ENCODE measurements at places on chromosomes 2 and 18.

GRCh38 chr2:134131681-134132489, 122.0 kb upstream of the MGAT5 start:
- DNase-seq, result no peak

GRCh38 chr2:240998995-240999791, 775 bp downstream of the SNED1 start:
- DNase-seq, result no peak

DNA sequence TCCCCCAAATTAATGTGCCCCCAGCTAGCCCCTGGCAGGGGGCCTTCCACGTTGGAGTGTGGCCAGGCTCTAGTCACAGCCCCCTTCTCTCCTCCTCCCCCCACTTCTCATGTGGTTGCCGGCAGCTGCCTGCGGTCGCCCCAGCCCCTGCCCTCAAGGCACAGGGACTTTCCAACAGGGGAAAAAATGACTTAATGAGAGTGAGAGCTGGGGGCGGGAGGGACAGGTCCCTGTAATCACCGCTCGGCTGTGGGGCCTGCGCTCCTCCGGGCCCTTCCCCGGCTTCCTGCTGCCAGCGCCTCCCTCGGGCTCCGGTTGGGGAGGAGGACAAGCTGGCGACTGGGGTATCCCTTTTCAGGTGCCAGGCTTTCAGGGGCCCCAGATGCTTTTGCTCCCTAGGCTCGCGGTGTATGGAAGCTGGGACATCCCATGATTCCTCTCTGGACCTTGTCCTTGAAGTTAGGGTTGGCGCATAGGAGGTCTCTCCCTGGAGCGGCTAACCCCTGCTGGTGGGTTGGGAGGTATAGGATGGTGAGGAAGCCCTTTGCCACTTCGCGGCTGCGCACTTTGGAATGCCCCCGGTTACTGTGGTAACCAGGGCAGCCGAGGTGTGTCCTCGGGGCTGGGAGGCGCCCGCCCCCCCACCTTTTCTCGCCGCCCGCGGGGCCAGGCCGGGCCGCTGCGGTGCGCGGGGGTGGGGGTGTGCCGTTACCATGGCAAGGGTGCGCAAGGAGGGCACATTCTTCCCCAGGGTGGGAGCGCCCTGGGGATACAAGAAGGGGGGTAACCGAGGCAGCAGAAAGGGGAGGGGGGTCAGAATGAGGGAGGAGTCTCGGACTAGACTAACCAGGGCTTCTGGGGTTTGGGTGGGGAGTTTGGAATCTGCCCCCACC, 16.1 kb downstream of the WNT10A start:
- peak; percentile 10 for DNase-seq

DNA sequence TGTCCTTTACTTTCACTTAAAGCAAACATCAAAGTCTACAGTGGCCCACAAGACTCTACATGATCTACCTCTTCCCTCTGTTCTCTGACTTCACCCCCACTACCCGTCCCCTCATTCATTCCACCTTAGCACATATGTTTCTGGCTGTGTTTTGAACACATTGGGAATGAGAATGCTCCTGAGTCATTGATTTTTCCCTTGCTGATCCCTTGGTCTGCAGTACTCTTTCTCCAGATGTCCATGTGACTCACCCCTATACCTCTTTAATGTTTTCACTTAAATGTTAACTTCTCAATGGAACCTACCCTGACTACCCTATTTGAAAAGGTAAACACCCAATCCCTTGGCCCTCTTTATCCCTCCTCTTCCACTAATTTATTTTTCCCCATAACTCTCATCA, 30.7 kb upstream of the FRZB start:
- peak; percentile 80 for DNase-seq

GRCh38 chr2:101842471-101842870, 145.0 kb downstream of the MAP4K4 start:
- DNase-seq, result no peak

DNA sequence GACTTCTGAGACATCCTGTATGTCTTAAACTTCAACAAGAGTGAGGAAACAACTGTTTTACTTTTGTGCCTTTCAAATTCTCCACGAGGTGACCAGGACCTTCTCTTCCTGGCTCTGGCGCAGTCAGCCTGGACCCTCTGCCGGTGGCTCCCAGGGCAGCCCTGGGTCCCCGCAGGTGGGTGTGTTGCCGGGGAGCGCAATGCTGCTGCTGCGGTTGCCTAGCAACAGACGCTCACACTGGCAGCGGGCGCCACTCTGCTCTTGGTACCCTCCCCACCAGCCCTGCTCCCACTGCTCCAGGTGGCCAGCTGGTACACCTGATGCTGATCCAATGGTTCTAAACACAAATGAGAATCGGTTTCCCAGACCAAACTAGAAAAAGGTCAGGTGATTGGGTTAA, 58.7 kb downstream of the GNAL start:
- DNase-seq, result no peak

GRCh38 chr18:79574938-79575525, 104.6 kb upstream of the CTDP1 start:
- DNase-seq, result no peak

- DNase-seq, result no peak
Observed at GRCh38 chr2:227205701-227206100, 41.3 kb downstream of the COL4A3 start.

GRCh38 chr2:74457549-74458131, 598 bp upstream of the WBP1 start:
- no peak for DNase-seq

DNA sequence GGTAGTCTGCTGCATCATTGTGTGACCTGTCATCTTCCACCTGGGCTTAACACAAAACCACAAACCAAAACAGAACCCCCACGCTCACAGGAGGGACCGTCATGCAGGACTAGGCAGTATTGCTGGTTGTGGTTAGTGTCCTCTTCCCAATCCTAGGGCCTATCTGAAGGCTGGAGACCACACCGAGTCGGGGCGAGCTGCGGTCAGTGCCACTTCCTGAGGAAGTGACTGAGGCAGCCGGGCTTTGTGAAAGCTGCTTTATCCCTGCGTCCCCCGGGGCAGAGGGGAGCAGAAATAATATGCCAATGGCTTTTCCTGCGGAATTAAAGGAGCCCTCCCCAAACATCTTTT, 22.9 kb downstream of the ZNF532 start:
- no peak for DNase-seq

DNA sequence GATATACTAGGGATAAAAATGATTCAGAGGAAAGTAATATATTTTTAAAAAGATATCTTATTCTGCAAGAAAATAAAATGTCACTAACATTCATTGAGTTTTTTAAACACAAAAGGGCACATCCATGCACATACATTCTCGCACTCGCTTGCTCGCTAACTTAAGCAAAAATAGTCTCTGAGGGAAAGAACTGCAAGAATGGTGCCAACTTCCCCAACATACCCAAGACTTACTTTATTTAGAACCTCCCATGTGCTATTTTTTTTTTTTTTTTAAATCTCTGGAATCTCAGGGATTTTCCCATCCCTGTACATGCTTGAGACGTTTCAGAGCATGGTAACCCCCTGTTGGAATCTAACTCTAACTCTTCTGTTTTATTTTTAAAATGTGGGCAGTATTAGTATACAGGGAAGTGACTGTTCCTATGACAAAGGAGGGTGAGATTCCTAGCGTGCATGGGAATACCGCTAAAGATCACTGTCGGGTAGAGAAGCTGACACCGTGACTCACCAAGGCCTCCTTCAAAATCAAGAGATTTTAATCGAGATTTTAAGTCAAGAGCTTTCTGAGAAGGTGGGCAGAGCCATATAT, 187.9 kb upstream of the ZEB2 start:
- DNase-seq, result peak; percentile 38

DNA sequence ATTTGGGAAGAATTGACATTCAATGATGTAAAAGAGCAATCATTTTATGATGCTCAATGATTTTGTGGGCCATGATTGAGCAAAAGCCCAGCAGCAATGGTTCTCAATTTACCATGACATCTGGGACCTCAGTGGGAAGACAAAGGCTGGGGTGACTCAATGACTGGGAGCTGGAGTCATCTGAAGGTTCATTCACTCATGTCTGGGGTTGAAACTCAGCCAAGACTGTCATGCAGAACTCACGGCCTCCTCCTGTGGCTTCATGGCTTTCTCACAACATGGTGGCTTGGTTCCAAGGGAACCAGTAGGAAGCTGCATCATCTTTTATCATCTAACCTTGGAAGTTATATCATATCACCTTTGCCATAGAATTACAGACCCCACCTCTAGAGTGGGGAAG, 45.1 kb upstream of the CD226 start:
- DNase-seq, result peak; percentile 53

GRCh38 chr2:208990716-208991115, 433.1 kb upstream of the MAP2 start:
- DNase-seq, result no peak

- DNase-seq, result peak; percentile 88
Observed at GRCh38 chr2:160417745-160418397, 75.7 kb downstream of the RBMS1 start.

- no peak for DNase-seq
Observed at GRCh38 chr18:4878480-4878879, 318.6 kb downstream of the AKAIN1 start.

- no peak for DNase-seq
Observed at GRCh38 chr18:60905699-60906098, 427.5 kb upstream of the CDH20 start.

- peak; percentile 6 for DNase-seq
Observed at GRCh38 chr2:194203898-194204297, 1453.1 kb upstream of the SLC39A10 start.

- DNase-seq, result no peak
Observed at GRCh38 chr2:142857256-142858164, 20.0 kb upstream of the KYNU start.

- peak; percentile 14 for DNase-seq
Observed at GRCh38 chr2:47243596-47244323, 88.7 kb upstream of the STPG4 start.

DNA sequence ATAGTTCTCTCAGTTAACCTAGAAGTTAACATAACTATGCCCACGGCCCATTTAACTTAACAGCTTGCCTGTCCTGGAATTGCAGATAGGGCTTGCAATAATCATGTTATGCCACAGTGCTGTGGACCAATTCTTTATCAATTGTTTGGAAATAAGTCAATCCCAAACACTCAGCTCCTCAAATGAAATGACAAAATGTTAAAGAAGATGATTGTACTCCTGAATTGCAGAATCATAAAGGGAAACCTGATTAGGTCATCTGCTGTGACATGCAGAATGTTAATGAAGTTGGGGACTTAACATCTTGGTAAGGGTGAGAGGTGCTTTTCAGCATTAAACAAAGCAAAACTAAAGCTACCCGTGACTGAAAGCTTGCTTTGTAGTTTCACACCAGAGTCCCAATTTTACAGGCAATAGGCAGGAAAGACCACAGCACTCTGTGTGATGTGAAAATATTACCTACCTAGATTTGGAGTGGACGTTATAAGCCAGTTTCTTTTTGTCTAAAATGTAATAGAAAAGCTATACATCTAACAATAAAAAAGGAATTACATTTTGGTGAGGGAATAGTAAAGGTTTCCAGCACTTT, 364.0 kb downstream of the GPD2 start:
- no peak for DNase-seq

DNA sequence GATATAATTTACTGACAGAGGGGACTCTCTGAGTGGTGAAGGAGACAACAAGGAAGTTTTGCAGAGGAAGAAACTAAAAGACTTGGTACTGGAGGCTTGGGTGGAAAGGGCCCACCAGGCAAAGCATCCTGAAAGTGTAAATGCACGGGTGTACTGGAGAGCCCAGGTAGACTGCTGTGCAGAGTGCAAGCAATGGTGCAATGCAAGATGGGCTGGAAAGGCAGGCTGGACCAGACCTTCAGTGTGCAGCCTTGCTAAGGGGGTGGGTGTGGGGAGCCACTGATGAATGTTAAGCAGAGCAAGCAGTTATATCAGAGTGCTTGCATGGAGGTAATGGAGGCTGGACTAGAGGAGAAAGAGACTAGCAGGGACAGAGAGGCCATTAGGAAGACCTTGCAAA, 10.7 kb downstream of the C2orf74 start:
- DNase-seq, result no peak

- DNase-seq, result no peak
Observed at GRCh38 chr2:239112127-239112774, 264.4 kb downstream of the TWIST2 start.

GRCh38 chr2:200625282-200625681, 39.5 kb downstream of the AOX1 start:
- peak; percentile 18 for DNase-seq

DNA sequence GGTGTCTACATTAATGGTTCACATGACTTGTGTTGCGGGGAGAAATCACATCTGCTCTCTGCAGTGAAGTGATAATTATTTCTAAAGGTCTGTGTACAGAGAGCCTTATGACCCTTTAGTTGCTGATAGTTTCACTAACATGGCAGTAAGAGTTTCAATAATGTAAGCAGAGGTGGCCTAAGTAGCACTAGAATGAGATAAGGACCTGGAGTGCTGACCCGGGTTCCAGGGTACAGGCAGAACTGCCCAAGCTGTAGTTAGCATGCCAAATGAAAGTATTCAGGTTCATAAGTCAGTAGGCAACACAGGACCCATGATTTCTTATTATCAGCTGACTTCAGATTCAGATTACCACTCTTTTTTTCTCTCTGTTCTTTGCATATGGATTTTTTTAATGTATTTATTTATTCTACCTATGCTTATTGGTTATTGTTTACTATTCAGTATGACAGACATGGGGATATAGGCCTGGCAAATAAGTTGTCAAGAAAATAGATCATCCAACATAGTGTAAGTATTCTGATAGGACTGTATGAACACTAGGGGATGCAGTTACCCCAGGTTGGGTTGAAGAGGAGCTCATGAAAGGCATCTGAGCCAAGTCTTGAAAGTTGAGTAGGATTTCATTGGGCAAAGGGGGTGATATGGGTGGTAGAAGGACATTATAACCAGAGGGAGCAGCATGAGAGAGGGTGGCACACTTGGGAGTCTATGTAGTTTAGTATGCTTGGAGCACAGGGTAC, 105.2 kb downstream of the CCDC85A start:
- DNase-seq, result no peak

DNA sequence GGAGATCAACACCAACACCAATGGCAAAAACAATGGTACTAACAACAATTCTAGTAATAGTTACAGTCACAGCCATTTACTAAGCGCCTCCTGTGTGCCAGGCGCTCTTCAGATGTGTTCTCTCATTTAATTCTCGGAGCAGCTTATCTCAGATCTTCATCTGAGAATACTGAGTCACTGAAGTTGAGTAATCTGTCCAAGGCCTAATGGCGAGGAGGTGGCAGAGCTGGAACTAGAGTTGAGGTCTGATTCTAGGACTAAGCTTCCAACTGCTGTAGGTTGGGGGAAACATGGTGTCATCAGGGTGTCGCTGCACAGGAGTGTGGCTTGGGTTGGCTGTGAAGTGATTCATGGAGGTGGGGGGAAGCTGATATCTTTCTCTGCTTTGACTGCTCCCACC, 156.1 kb downstream of the DYSF start:
- no peak for DNase-seq

DNA sequence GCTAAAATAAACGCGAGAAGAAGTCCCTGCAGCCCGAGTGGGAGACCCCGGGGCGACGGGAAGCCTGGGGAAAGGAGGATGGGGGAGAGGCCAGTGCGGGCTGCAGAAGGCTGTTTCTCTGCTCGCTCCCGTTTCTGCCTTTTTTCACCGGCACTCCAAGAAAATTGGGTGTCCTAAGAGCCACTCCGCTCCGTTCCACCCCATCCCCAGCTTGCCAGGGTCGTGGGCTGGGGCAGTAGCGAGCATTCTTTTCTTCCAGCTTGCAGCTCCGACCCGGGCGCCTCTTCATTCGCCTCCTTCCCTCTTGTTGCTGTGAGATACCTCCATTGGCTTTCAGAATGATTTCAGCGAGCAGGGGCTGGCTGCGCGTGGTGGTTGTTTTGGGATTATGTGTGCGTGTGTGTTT, 1.1 kb downstream of the HOXD3 start:
- no peak for DNase-seq
